Sigmoid colon (tissue), 7 donors: ENCODE measurements at places on chromosomes 3 and 15. TPM values are rescaled to one million over a fixed set of nuclear protein-coding genes. Genes with fewer than 3 reads are reported as not detected.

DNA sequence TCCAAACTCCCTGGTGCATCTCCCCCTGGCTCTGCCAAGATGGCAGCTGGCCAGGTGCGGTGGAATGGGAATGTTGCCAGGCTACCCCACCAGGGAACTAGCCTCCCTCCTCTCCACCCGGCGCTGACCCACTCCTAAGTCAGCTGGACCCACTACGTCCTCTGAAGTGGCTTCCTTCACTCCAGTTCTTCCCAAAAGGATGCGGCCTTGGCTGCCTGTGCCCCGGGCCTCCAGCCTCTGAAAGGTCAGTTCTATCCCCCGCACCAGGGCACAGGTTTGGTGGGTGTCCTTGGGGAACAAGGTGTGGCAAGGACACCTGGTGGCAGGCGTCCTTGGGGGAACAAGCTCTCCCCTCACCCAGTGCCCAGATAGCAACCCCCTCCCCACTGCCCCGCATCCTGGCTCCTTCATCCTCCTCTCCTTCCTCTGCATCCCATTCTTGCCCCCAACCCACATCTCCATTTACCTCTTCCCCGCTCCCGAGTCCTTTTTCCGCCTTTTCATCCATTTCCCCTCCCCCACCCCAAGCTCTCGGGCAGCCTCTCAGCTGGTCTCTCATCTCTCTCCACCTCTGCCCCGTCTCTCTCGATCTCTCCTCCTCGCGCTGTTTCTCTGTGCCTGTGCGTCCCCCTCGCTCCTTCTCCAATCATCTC is 54.0 kb downstream of the LHFPL4 start:
- no peaks in the 10 kb centered on the region for H3K36me3 ChIP-seq
- H3K27me3 ChIP-seq, result peaks cover 29% of the 10 kb centered on the region
- H3K4me1 ChIP-seq, result peaks cover 17% of the 10 kb centered on the region
- H3K27ac ChIP-seq, result no peak overlapping the region

DNA sequence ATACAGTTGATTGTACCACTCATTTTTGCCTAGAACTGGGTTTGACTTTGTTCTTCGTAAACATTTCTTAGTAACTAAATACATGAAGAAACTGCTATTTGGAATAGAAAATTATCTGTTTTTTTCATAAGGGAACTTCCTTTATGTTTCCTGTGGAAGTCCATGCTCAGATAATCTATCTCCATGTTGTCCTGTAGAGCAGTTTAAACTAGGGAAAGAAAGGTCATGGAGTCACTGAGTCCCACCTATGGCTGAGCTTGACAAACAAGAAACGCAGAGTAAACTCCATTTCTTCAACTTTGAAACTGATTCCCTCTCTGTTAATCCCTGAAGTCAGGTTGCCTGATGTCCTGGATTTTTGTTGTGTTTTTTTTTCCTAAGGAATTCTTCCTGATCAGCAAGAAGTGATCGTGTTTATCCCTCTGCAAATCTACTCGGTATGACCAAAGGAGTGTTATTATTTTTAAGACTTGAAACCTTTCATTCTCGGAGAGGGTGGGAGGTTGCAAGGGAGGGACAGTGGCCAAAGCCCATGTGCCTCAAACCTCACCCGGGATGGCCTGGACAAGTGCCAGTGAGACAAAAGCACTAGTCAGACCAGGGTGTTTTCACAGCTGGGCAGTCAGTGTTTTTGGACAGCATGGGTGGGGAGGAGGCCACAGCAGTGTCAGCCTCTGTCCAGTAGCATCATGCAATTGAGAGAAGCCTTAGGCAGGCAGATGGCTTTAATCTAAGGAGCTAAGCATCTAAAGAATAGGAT is 129.8 kb upstream of the PHLDB2 start:
- H3K4me1 ChIP-seq, result peaks cover 4% of the 10 kb centered on the region
- H3K27ac ChIP-seq, result no peak overlapping the region
- no peak overlapping the region for H3K4me3 ChIP-seq
- no peaks in the 10 kb centered on the region for H3K27me3 ChIP-seq
- DNase-seq, result peak; percentile 78

Gene NR2E3
- polyA plus RNA-seq, result 0.47 TPM

DNA sequence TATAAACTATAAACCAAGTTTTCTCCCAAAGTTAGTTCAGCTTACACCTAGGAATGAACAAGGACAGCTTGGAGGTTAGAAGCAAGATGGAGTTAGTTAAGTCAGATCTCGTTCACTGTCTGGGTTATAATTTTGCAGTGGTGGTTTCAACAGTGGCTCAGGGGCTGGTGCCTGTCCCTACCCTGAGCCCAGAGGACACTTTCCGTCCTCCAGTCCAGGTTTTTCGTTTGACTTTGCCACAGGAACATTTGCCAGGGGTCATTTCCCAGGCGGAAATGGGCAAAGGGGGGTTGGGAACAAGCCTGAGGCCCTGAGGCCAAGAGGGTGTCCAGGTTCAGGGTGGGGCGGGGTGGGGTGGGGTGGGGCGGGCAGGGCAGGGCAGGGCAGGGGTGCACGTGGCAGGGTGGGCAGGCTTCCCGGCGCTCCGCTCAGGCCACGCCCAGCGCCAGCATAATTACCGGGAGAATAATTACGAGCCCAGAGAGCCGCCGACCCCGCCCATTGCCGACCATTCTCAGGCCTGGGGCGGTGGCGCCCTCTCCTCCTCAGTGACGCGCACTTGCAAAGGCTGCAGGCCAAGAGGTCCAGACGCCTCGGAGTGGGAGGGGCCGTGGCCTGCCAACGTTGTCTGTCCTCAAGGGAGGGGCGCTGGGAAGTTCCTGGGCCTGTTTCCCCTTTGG is 70.4 kb downstream of the KLF13 start:
- DNase-seq, result peak; percentile 94
- peak overlapping the region; percentile 81 for H3K27ac ChIP-seq
- no peaks in the 10 kb centered on the region for H3K27me3 ChIP-seq
- peaks cover 29% of the 10 kb centered on the region for H3K4me1 ChIP-seq

Gene TTLL3
- polyA plus RNA-seq, result 9.0 TPM

Gene MORC1
- polyA plus RNA-seq, result not detected

GRCh38 chr3:176969506-176969905 is 227.8 kb downstream of the TBL1XR1 start:
- no peaks in the 10 kb centered on the region for H3K27me3 ChIP-seq
- no peak overlapping the region for H3K27ac ChIP-seq
- H3K4me3 ChIP-seq, result no peak overlapping the region
- no peaks in the 10 kb centered on the region for H3K4me1 ChIP-seq
- H3K36me3 ChIP-seq, result no peaks in the 10 kb centered on the region
- DNase-seq, result no peak

GRCh38 chr15:92638291-92638708 is 17.3 kb downstream of the FAM174B start:
- no peaks in the 10 kb centered on the region for H3K4me1 ChIP-seq
- no peak overlapping the region for H3K4me3 ChIP-seq
- H3K36me3 ChIP-seq, result no peaks in the 10 kb centered on the region
- no peaks in the 10 kb centered on the region for H3K27me3 ChIP-seq
- no peak for DNase-seq
- H3K27ac ChIP-seq, result peak overlapping the region; percentile 83

DNA sequence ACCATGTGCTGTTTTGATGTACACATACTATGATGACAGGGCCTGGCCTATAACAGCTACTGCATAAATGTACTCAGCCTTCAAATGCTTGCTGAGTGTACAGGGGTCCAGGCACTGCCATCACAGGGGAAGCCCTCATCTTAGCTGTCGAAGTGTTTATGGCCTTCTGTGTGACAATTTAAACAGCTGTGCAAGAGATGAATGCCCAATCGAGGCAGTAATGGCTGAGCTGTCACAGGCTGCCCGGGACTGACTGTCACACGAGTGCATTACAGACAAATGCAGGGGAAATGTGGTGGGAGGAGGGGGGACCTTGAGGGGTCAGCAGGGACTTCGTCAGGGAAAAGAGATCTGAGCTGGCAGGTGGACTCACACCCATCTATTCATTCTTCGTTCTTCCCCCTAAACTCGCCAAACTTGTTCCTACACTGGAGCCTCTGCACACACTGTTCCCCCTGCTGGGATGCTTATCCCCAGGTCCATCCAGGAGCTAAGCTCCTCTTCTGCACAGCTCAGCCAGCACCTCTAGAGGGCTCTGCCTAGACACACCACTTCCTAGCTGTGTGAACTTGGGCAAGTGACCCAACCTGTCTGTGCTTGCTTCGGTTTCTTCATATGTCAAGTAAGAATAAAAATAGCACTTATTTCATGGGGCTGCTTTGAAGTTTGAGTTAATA is 156.2 kb upstream of the IQSEC1 start:
- H3K4me1 ChIP-seq, result no peaks in the 10 kb centered on the region
- H3K4me3 ChIP-seq, result no peak overlapping the region
- H3K27ac ChIP-seq, result no peak overlapping the region

- H3K27ac ChIP-seq, result no peak overlapping the region
- no peak for DNase-seq
- peaks cover 32% of the 10 kb centered on the region for H3K4me1 ChIP-seq
- H3K36me3 ChIP-seq, result no peaks in the 10 kb centered on the region
These were observed 7.4 kb downstream of the ZIC4 start for GRCh38 chr3:147398813-147399534.

DNA sequence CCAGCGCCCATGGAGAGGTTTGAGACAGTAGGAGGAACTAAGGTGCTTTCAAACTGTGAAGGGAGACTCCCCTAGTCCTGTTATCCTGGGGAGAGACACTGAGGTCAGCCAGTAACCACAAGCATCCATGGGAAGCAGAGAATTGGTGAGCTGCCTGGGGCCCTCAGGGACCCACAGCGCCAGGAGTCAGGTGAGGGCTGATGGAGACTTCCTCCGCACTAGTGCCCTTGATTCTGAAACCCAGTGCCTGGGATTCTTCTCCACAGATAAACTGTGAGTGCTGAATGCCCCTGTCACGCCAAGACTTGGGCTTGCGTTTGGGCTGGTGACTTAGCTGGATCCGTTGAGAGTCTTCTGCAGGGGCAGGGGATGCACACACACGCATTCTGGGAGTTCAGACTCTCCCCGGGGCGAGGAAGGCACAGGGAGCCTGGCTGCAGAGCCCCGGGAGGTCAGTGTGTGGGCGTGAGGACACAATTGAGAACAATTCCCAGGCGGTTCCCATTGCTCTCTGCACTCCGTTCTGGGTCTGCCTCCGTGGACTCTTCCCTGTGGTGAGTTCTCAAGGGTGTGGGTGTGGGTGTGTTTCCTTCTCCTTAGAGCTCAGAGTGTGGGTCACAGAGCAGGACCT is 37.9 kb upstream of the SLCO2A1 start:
- no peaks in the 10 kb centered on the region for H3K4me1 ChIP-seq
- DNase-seq, result no peak
- no peaks in the 10 kb centered on the region for H3K36me3 ChIP-seq
